ENCODE measurements at places on chromosomes 1 and 21. TPM values are rescaled to one million over a fixed set of nuclear protein-coding genes. Genes with fewer than 3 reads are reported as not detected.

Gene VHLL
- total RNA-seq = 0.73 TPM

Gene CD34
- 174 TPM for total RNA-seq

Gene DLGAP3
- total RNA-seq = 0.12 TPM

Gene KDF1
- not detected for total RNA-seq

Gene CRNN
- total RNA-seq = not detected

Gene CHIT1
- not detected for total RNA-seq

All from endothelial cell of umbilical vein (primary cell).